Karpas-422 (cell line): ENCODE measurements at places on chromosomes 12 and 14.

GRCh38 chr14:47022721-47023120, 371.1 kb upstream of the RPL10L start:
- H3K36me3 ChIP-seq: no peaks in the 10 kb centered on the region
- H3K27ac ChIP-seq: no peak overlapping the region
- no peaks in the 10 kb centered on the region for H3K27me3 ChIP-seq
- no peak for DNase-seq
- H3K4me3 ChIP-seq: no peak overlapping the region

DNA sequence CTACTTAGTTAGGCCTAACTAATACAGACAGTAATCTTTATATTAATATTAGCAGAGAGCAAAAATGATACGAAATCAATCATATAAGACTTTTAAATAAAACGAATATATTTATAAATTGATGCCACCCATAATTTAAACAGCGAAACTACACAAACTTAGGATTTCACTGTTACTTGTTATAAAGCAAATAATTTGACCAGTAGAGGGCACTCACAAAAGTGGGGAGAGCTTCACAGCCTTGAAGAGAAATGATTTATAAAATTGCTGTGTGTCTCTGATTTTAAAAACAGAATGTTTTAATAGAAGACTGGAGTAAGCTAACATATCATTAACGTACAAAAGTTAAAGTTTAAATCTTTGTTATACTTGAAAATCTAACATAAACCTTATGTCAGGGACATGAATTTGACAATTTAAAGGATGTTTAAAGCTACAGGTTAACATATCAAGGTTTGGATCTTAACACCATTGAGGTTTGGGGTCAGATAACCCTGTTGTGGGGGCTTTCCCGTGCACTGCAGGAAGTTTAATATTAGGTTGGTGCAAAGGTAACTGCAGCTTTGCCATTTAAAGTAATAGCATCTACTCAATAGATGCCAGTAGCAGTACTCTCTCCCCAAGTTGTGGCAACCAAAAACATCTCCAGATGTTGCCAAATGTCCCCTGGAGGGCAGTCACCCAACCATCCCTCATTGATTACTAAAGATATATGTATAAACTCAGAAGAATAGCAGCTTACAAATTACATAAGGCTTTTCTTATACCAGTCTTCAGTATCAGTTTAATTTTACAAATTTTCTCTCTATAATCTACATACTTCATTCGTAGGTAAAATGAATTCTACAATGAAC, 9.3 kb downstream of the KRAS start:
- H3K4me1 ChIP-seq: peaks cover 43% of the 10 kb centered on the region
- peaks cover 48% of the 10 kb centered on the region for H3K36me3 ChIP-seq
- DNase-seq: peak; percentile 85
- no peak overlapping the region for H3K4me3 ChIP-seq
- H3K27me3 ChIP-seq: no peaks in the 10 kb centered on the region
- H3K27ac ChIP-seq: peak overlapping the region; percentile 54

DNA sequence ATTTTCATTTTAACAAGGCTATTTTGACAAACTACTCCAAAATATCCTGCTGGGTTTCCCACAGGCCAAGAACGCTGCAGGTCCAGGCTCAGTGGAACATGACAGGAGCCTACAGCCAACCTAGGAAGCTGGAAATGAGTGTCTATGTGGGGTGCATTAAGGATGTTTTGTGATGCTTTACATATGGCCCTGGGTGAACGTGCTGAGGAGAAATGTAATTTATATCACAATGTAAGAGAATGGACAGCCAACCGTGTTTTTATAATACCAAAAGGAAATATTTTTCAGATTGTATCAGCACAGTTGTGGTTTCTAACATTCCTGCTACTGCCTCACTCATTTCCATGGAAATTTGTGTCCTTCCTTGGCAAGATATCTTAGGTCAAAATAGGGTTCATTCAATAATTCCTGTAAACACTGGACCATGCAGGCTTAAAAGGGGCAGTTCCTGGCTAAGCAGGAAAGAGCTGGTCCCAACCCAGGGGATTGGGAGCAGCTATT, 51.5 kb downstream of the ST8SIA1 start:
- no peaks in the 10 kb centered on the region for H3K27me3 ChIP-seq
- H3K4me1 ChIP-seq: no peaks in the 10 kb centered on the region
- no peak overlapping the region for H3K4me3 ChIP-seq
- no peak for DNase-seq

DNA sequence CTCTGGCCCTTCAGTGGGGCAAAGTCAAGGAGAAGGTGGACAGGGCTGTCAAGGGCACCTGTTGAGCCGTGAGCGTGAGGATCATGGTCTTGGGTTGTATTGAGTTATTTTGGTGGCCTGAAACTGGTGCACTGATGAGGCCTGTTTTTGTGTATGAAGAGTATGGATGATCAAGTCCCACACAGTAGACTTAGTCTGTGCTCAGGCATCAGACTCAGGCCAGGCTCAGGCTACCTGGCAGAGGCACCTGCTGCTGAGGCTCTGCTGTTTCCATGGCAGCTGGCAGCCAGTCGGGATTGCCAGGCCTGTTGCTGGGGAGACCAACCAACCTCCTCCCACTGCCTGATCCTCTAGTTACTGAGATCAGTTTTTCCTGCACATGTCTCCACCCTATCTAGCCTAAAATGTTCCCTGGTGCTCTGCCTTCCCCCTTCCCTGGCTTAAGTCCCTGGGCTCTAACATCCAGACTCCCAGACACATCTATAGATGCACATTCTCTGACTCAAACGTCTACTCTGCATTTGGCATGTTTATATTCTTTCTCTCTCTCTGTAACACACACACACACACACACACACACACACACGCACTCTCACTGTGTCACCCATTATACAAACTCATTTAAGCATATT, 5.1 kb downstream of the JPH4 start:
- no peak overlapping the region for H3K4me3 ChIP-seq
- no peak for DNase-seq
- H3K27me3 ChIP-seq: no peaks in the 10 kb centered on the region
- no peaks in the 10 kb centered on the region for H3K36me3 ChIP-seq
- peaks cover 16% of the 10 kb centered on the region for H3K4me1 ChIP-seq
- no peak overlapping the region for H3K27ac ChIP-seq

GRCh38 chr12:123478069-123478468, 20.1 kb downstream of the SNRNP35 start:
- no peaks in the 10 kb centered on the region for H3K36me3 ChIP-seq
- peaks cover 13% of the 10 kb centered on the region for H3K4me1 ChIP-seq
- no peak for DNase-seq
- no peak overlapping the region for H3K4me3 ChIP-seq

GRCh38 chr12:78121969-78122610, 291.4 kb downstream of the NAV3 start:
- no peak overlapping the region for H3K4me3 ChIP-seq
- no peaks in the 10 kb centered on the region for H3K27me3 ChIP-seq
- no peaks in the 10 kb centered on the region for H3K36me3 ChIP-seq
- no peaks in the 10 kb centered on the region for H3K4me1 ChIP-seq

DNA sequence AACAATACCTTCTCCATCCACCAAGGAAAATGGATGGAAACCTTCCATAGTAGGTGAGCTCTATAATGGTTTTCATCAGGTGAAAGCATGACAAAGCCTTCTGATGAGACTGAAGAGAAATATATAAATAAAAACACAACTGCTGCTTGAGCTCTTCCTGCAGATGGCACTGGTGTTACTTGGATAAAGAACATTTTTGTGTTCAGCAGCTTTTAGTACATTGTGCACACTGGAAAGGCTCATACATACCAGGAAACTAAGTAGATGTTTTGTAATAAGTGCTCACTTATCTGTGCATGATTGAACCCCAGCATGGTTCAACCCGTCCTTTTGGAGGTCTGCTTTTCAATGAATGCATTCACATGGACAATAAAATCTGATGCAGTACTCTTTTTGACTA, 357.3 kb upstream of the MIS18BP1 start:
- H3K27ac ChIP-seq: no peak overlapping the region
- peak; percentile 50 for DNase-seq
- no peaks in the 10 kb centered on the region for H3K36me3 ChIP-seq
- no peak overlapping the region for H3K4me3 ChIP-seq
- H3K4me1 ChIP-seq: no peaks in the 10 kb centered on the region

DNA sequence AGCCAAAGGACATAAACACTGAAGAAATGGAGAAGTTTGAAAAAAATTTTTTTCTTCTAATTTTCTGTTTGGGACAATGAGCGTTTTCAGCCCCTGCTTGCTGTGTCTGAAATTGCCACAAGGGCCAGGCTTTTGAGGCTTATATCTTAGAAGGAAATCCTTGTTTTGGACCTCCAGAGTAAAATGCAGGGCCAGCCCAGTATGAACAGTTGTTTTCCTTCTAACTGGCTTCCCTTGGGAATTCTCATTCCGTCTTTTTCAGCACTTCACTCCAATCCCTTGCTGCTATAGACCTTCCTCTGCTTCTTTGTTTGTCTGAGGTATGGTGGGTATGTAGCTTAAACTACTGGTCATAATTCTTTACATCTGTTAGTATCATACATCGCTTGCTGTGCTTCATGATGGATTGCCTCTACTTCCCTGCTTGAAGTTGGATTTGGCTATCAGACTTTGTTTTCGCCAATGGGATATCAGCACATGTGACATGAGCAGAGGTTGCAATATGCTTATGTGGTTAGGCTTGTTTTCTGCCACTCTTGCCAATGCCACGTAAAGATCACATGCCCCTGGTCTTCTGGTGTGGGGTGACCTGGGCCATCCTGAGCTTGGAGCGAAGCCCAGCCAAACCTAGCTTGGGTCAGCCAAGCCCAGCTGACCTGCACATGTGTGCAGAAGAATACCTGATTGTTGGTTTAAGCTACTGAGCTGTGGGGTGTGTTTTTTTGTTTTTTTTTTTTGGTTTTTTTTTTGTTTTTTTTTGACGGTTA, 64.7 kb downstream of the AVPR1A start:
- no peak overlapping the region for H3K27ac ChIP-seq
- no peak for DNase-seq
- no peak overlapping the region for H3K4me3 ChIP-seq
- H3K27me3 ChIP-seq: no peaks in the 10 kb centered on the region
- no peaks in the 10 kb centered on the region for H3K4me1 ChIP-seq

GRCh38 chr12:15796493-15797141, 7.4 kb upstream of the EPS8 start:
- H3K4me3 ChIP-seq: no peak overlapping the region
- no peaks in the 10 kb centered on the region for H3K27me3 ChIP-seq
- H3K27ac ChIP-seq: no peak overlapping the region

DNA sequence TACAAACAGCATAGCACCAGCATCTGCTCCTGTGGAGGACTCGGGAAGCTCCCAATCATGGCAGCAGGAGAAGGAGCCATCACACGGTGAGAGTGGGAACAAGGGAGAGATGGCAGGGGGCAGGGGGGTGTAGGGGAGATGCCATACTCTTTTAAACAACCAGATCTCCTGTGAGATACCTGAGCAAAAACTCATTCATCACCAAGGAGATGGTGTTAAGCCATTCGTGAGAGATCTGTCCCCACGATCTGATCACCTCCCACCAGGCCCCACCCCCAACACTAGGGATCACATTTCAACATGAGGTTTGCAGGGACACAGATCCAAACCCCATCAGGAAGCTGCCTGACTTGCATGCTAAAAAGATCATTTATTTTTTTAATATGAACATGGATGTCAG, 499.3 kb downstream of the TMEM132D start:
- H3K4me3 ChIP-seq: no peak overlapping the region
- no peaks in the 10 kb centered on the region for H3K27me3 ChIP-seq
- no peak for DNase-seq
- no peak overlapping the region for H3K27ac ChIP-seq

GRCh38 chr14:93240678-93241000, 33.6 kb downstream of the UBR7 start:
- peaks cover 22% of the 10 kb centered on the region for H3K36me3 ChIP-seq
- no peaks in the 10 kb centered on the region for H3K27me3 ChIP-seq
- no peak overlapping the region for H3K4me3 ChIP-seq
- DNase-seq: no peak

DNA sequence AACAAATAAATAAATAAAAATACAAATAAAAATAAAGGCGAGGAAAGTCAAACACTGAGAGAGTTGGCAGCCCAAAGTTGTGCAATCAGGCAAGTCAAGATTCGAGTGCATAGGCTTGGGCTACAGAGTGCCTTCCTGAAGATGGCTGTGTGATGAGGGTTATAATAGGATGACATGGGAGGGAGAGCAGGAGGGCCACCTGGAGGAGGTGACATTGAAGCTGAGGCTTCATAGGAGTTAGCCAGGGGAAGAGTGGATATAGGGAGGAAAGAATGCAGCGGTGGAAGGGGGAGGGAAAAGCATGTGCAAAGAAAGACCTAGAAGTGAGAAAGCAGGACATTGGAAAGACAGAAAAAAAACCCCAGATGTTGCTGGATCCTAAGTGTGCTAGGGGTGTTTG, 53.1 kb downstream of the YEATS4 start:
- H3K4me1 ChIP-seq: no peaks in the 10 kb centered on the region
- H3K27me3 ChIP-seq: no peaks in the 10 kb centered on the region
- H3K36me3 ChIP-seq: no peaks in the 10 kb centered on the region
- no peak for DNase-seq
- H3K4me3 ChIP-seq: no peak overlapping the region

DNA sequence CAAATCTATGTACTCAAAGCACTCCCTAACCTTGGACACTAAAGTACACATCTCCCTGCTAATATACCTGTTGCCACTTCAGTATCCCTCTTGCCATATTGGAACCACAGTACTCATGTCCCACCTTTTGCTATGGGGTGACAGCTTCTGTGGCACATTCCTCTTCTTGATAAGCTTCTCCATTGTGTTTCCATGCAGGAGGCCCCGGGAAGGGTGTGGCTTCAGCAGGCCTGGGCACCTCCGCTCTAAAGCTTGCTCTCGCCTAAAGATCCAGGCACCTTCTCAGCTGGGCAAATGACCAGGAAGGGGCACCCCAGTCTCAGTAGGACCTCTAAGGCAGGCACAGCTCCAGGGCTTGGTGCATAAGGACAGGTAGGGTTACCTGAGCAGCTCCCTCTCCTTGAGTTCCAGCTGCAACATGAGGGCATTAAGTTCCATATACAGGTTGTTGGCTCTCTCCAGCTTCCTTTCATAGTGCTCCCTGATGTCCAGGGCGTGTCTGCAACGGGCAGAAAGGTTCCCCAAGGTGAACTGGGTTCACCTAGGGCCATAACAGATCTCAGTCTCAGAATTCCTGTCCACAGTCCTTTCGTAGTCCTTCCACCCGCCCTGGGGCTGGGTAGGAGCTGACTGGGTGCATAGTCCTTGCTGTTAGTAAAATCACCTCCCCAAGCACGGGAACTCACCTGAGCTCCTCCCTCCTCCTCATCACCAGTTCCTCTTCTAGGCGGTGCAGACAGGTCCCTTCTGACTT, 15.9 kb downstream of the MAP3K12 start:
- H3K27ac ChIP-seq: no peak overlapping the region
- peak; percentile 59 for DNase-seq
